ENCODE measurements at places on chromosomes 7 and 10.

DNA sequence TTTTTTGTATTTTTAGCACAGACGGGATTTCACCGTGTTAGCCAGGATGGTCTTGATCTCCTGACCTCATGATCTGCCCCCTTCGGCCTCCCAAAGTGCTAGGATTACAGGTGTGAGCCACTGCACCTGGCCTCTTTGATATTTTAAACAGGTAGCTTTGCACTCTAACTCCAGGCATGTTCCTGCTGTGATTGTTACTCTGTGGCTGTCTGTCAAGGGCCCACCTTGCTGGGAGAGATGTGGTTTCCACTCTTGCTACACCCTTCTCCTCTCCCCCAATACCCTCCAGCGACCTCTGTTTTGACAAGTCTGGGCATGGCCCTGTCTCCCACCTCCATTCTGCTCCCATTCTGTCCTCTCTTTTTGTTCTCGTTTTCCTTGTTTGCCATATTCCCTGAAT is 17.1 kb downstream of the SMKR1 start:
- DNase-seq, result no peak

DNA sequence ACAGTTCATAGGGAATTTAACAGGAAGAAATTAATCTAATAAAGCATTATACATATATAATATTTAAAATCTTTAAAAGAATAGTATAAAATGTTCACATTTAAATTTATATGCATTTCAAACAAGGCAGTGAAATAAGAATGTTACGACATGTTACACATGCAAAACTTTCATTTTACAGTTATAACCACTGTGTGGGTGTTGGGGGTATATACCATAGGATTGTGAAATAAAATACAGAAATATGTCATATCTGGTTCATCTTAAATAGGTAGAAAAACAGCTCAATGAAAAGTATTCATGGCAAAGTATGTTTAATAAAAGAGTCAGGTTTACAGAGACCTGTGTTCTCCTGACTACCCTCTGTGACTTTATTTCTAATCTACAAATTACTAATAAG is 45.6 kb downstream of the CHCHD3 start:
- no peak for DNase-seq

GRCh38 chr7:90797596-90797995 is 201.5 kb downstream of the CDK14 start:
- DNase-seq, result no peak

DNA sequence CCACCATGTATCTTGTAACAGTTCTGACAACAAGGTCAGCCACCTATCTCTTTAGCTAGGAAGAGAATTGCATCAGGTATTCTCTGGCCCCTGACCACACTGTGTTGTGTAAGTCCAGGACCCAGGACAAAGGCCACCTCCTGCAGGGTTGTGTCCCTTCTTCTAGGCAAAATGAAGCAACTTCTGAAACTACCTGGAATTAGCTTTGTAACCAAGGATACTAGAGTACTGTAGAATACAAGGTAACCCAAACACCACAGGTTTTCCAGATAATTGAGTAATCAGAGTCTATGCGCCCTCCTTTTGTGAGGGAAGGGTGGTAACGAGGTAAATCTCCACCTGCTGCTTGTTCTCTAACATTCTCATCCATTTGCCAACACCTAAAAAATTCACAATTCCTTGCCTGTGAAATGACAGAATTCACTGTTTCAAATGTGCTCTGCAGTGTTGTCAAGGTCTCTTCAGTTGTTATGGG is 51.7 kb downstream of the SGMS1 start:
- DNase-seq, result no peak

DNA sequence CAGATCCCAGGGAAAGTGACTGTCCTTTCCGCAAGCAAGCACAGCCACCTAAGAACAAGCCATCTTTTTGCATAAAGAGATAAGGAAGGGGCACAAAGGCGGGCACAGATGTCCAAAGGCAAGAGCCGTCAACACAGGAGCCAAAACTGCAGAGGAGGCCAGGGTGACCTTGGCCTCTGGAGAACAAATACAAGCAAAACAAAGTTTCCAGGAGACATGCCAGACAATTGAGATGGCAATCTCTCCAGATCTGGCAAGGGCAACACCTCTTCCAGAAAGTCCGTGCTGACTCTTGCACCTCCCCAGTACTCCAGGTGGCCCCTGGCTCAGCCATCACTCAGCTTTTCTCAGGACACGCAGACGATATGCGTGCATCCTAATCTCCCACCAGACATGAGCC is 58.2 kb downstream of the TEX36 start:
- DNase-seq, result no peak

- DNase-seq, result no peak
Observed at GRCh38 chr10:123295644-123296043, 141.4 kb downstream of the BUB3 start.

GRCh38 chr10:26481315-26481692 is 43.2 kb downstream of the APBB1IP start:
- DNase-seq, result no peak

- no peak for DNase-seq
Observed at GRCh38 chr7:143329471-143330170, 13.7 kb downstream of the CLCN1 start.

GRCh38 chr10:118808601-118809356 is 54.0 kb upstream of the CACUL1 start:
- DNase-seq, result no peak

- DNase-seq, result no peak
Observed at GRCh38 chr10:24716295-24716694, 7.4 kb downstream of the ARHGAP21 start.

DNA sequence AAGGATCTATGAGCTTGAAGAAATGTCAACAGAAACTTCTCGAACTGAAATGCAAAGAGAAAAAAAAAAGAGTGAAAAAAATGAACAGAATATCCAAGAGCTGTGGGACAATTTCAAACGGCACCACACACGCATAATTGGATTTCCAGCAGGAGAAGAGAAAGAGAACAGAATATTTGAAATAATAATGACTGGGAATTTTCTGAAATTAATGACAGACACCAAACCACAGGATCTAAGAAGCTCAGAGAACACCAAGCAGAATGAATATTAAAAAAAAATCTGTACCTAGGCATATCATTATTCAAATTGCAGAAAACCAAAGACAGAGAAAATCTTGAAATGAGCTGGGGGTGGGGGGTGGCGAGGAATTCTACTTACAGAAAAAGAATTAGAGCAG is 27.2 kb downstream of the DPYSL4 start:
- no peak for DNase-seq

- DNase-seq, result no peak
Observed at GRCh38 chr7:116953906-116954838, 871 bp downstream of the ST7 start.

DNA sequence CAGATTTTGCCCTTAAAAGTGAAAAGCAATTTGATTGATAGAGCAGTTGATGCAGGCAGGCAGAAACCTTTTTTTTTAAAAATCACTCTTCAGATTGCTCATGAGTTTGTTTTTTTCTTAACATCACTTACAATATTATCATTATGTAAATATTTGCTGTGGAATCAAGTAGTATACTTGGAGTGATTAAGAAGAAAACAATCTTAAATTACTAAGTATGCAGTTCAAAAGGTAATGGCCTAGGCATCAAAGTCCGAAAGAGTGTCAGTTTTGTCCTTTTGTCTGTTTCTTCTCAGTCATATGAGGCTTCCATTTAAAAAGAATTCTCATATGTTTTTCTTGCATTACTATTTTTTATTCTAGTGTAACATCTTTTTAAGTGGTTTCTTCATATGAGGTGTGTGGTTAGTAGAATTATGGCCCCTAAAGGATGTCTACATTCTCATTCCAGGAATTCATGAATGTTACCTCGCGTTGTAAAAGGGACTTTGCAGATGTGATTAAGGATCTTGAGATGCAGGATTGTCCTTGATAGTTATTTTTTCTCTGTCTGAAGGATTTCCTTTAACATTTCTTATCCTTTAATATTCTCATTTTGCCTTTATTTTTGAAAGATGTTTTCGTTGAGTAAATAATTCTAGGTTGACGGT is 44.0 kb downstream of the BICC1 start:
- DNase-seq, result no peak

GRCh38 chr10:30500534-30500933 is 66.5 kb downstream of the MAP3K8 start:
- DNase-seq, result no peak
